CD4-positive, alpha-beta memory T cell (primary cell): ENCODE measurements at places on chromosomes 1 and 21. TPM values are rescaled to one million over a fixed set of nuclear protein-coding genes. Genes with fewer than 3 reads are reported as not detected.
A peak's percentile ranks its signal among the peaks of the same experiment; 100 is the strongest.

- no peak overlapping the region for H3K4me3 ChIP-seq
- H3K27ac ChIP-seq: no peak overlapping the region
- H3K36me3 ChIP-seq: no peaks in the 10 kb centered on the region
- no peaks in the 10 kb centered on the region for H3K27me3 ChIP-seq
Measured at GRCh38 chr1:6260433-6260934, 414 bp downstream of the GPR153 start.

GRCh38 chr1:167734841-167735240 lies 13.1 kb downstream of the MPZL1 start:
- no peak overlapping the region for H3K4me3 ChIP-seq
- H3K4me1 ChIP-seq: no peaks in the 10 kb centered on the region
- no peaks in the 10 kb centered on the region for H3K27me3 ChIP-seq
- no peak overlapping the region for H3K27ac ChIP-seq

DNA sequence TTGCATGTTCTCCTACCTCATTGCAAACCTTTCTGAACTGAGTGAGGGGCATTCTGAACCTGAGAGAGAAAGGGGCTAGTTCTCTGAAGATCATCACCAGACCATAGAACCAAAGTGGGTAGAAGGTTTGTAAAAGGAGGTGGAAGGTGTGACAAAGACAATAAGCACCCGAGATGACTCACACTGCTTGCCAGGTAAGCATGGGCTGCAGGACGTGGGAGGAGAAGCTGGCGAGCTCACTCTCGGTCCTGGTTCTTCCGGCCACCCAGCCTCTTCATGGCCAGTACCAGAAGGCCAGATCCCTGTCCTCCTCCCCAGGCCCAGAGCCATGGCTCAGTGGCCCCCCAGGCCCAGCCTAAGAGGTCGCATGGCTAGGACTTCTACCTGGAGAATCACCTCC lies 128.3 kb downstream of the TMEM53 start:
- no peaks in the 10 kb centered on the region for H3K36me3 ChIP-seq
- no peak overlapping the region for H3K27ac ChIP-seq
- H3K27me3 ChIP-seq: no peaks in the 10 kb centered on the region
- H3K4me1 ChIP-seq: no peaks in the 10 kb centered on the region

DNA sequence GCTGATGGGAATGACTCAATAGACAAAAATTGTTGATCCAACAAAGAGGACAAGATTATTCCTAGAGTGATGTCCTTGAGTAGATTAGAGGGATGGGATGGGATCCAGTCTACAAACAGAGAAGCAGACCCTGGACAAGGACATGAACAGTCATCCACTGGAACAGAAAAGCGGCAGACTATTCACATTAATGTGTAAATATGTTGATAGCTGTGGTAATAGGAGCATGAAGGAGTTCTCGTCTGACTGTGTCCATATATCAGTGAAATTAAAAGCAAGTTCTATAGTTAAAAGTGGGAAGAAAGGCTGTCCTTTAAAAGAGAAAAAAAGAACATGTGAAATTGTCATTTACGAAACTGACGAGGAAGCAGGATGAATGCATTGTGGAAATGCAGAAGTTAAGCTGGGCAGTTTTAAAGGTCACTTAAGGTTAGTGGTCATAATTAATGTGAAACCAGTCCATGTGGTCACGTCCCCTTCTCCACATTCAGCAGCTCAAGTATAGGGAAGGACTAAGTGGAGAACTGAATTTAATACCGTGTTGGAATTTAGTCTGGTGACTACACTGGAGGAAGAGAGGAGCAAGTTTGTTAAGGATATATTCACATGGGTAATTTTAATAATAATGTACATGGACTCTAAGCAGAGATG lies 62.1 kb downstream of the PIK3R3 start:
- H3K4me1 ChIP-seq: peaks cover 6% of the 10 kb centered on the region
- no peaks in the 10 kb centered on the region for H3K27me3 ChIP-seq
- DNase-seq: no peak
- H3K27ac ChIP-seq: no peak overlapping the region
- no peak overlapping the region for H3K4me3 ChIP-seq

DNA sequence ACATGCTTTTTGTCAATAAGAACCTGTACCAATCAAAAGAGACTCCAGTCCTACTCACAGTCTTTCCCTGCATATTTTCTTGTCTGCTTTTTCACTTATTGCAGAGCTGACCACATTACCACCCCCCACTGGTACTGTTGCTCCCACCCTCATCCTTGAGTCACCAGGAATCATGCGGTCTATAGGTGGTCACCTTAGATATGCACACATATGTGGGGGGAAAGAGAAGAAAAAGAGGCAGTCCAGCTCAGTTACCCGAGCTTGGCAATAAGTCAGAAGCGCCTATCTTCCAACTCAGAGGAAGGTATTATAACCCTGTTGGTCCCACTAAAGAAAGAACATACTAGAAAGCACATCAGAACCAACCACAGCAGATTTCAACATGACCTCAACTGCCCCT lies 119.2 kb downstream of the SMYD2 start:
- no peak overlapping the region for H3K27ac ChIP-seq
- no peak overlapping the region for H3K4me3 ChIP-seq
- no peaks in the 10 kb centered on the region for H3K36me3 ChIP-seq
- DNase-seq: no peak
- no peaks in the 10 kb centered on the region for H3K4me1 ChIP-seq

- no peaks in the 10 kb centered on the region for H3K4me1 ChIP-seq
- H3K4me3 ChIP-seq: no peak overlapping the region
- no peaks in the 10 kb centered on the region for H3K27me3 ChIP-seq
- no peak for DNase-seq
- no peaks in the 10 kb centered on the region for H3K36me3 ChIP-seq
Measured at GRCh38 chr21:34157521-34157920, 84.1 kb downstream of the MRPS6 start.

- H3K27ac ChIP-seq: no peak overlapping the region
- no peaks in the 10 kb centered on the region for H3K36me3 ChIP-seq
- no peak overlapping the region for H3K4me3 ChIP-seq
- H3K4me1 ChIP-seq: no peaks in the 10 kb centered on the region
Measured at GRCh38 chr1:41713557-41714327, 205.0 kb downstream of the HIVEP3 start.

- H3K27me3 ChIP-seq: no peaks in the 10 kb centered on the region
- no peak for DNase-seq
- no peak overlapping the region for H3K27ac ChIP-seq
- H3K4me3 ChIP-seq: no peak overlapping the region
- H3K4me1 ChIP-seq: no peaks in the 10 kb centered on the region
Measured at GRCh38 chr1:84632673-84633434, 57.4 kb downstream of the SSX2IP start.

GRCh38 chr1:69438056-69438795 lies 129.5 kb upstream of the LRRC7 start:
- no peak for DNase-seq
- no peaks in the 10 kb centered on the region for H3K36me3 ChIP-seq
- H3K4me3 ChIP-seq: no peak overlapping the region
- H3K27ac ChIP-seq: no peak overlapping the region
- no peaks in the 10 kb centered on the region for H3K4me1 ChIP-seq

- H3K4me1 ChIP-seq: no peaks in the 10 kb centered on the region
- H3K27ac ChIP-seq: no peak overlapping the region
- H3K27me3 ChIP-seq: no peaks in the 10 kb centered on the region
- no peak overlapping the region for H3K4me3 ChIP-seq
- no peak for DNase-seq
Measured at GRCh38 chr1:235532360-235532759, 28.1 kb upstream of the B3GALNT2 start.

GRCh38 chr1:47257224-47257623 lies 25.2 kb upstream of the TAL1 start:
- DNase-seq: no peak
- H3K4me3 ChIP-seq: no peak overlapping the region
- no peaks in the 10 kb centered on the region for H3K4me1 ChIP-seq
- no peaks in the 10 kb centered on the region for H3K36me3 ChIP-seq

DNA sequence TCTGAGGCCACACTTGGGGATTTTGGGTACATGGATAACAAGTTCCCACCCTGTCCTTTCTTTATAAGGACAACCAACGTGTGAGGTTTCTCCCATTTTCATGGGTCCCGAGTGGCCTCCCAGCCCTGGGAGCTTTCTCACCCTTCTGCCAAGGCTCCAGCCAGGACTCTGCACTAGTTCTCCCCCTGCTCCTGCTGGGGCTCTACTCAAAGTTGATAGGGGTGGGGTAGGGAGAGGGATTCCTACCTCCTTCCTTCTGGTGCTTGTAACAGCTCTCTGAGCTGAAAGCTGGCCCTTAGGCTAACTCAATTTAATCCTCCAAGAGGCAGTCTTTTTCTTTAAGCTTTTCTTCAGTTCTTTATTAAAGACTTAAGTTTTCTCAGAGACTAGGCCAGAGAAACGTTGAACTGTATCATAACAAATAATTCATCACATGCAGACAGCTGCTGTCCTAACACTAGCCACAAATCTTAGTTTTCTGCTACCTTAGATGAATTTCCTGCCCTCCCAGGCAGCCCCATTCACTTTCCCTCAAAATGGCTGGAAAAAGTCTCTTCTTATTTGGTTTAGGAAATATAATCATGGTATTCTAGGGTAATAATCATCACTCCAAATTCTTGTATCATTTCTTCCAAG lies 22.4 kb upstream of the DR1 start:
- no peaks in the 10 kb centered on the region for H3K36me3 ChIP-seq
- no peak overlapping the region for H3K27ac ChIP-seq
- no peak overlapping the region for H3K4me3 ChIP-seq
- H3K27me3 ChIP-seq: no peaks in the 10 kb centered on the region

DNA sequence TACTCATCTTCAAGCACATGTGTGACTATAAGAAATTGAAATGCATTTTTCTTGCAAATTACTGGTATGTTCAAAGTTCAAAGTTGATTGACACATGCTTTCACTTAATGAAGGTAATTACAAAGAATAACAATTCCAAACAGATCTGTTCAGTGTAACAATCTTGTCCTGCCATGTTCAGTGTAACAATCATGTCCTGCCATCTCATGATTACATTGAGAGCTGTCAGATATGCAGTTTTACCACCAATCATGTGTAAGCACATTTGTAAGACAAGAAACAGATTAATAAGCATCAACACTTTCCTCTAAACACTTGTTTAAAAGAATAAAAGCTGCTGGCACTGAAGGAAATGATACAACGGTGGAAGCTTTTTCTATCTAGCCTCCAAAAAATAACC lies 80.3 kb upstream of the ZNF281 start:
- DNase-seq: no peak
- H3K4me1 ChIP-seq: no peaks in the 10 kb centered on the region
- no peaks in the 10 kb centered on the region for H3K36me3 ChIP-seq
- no peak overlapping the region for H3K4me3 ChIP-seq

DNA sequence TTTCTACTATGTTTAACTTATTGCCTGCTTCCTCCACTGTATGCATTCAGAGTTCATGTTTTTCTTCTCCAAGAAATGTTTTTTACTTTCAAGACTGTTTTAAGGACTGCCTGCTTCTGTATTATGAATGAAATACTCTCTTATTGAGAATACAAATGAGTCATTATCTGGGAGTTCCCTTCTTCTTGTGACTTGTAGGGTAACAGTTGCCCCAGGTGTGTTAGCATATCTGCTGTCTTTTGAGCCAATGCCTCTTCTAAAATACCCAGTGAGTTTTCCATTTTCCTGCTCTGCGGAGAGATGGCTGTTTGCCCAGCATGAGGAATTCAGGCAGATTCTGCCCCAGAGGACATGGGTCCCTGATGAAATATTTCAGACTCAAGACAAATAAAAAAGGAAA lies 34.1 kb upstream of the ST6GALNAC5 start:
- no peak overlapping the region for H3K4me3 ChIP-seq
- no peaks in the 10 kb centered on the region for H3K36me3 ChIP-seq
- H3K27me3 ChIP-seq: no peaks in the 10 kb centered on the region
- no peak for DNase-seq
- peaks cover 3% of the 10 kb centered on the region for H3K4me1 ChIP-seq

DNA sequence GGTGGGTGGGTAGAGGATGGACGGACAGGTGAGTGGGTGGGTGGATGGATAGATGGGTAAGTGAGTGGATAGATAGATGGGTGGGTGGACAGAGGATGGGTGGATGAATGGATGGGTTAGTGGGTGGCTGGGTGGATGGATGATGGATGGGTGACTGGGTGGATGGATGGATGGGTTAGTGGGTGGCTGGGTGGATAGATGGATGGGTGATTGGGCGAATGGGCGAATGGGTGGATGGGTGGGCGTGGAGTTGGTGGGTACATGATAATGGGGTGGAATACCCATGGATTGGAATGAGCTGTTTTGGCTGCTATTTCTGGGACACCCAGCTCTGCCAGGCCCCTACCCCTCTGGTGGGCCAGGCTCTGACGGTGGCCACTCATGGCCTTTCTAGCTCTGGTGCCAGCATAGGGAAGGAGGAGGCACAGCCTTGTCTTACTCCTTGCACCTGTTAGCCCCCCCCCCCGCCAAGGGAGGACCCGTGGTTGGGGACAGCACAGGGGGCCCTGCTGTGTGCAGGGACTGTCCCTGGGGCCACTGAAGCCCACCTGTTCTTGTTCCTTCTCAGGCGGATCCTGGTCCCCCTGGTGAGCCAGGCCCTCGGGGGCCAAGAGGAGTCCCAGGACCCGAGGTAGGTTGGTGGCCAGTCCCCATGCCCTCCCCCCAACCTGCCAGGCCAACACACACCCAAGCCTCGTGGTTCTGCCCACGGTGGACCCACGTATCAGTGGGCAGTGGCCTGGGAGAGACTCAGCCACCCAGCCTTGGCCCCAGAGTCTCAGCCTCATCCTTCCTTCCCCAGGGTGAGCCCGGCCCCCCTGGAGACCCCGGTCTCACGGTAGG lies 26.4 kb downstream of the COL6A2 start:
- H3K27me3 ChIP-seq: no peaks in the 10 kb centered on the region
- peak; percentile 4 for DNase-seq
- H3K36me3 ChIP-seq: no peaks in the 10 kb centered on the region
- no peak overlapping the region for H3K4me3 ChIP-seq
- no peak overlapping the region for H3K27ac ChIP-seq

- no peak overlapping the region for H3K27ac ChIP-seq
- H3K4me1 ChIP-seq: no peaks in the 10 kb centered on the region
- no peaks in the 10 kb centered on the region for H3K27me3 ChIP-seq
- DNase-seq: no peak
Measured at GRCh38 chr21:15293240-15293639, 228.4 kb upstream of the NRIP1 start.

GRCh38 chr1:227944090-227944930 lies 3.4 kb downstream of the WNT9A start:
- H3K27ac ChIP-seq: no peak overlapping the region
- no peak overlapping the region for H3K4me3 ChIP-seq
- DNase-seq: no peak
- no peaks in the 10 kb centered on the region for H3K36me3 ChIP-seq
- peaks cover 18% of the 10 kb centered on the region for H3K4me1 ChIP-seq

DNA sequence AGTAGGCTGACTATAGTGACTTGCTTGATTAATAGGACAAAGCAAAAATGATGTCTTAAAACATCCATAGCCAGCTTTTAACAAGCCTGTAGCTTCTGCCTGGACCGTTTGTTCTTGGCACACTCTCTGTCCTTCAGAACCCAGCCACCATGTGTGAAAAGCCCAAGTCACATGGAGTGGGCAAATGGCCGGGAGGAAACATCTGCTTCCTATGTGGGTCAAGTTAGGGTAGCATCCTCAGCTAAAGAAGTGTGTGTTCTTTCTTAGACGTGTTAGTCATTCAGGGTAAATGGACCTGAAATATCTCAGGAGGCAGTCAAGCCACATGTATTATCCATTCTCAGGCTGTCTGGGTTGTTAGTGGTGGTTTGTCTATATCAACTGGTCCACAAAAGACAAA lies 23.4 kb downstream of the RD3 start:
- no peak overlapping the region for H3K4me3 ChIP-seq
- no peak overlapping the region for H3K27ac ChIP-seq
- peaks cover 4% of the 10 kb centered on the region for H3K4me1 ChIP-seq
- no peaks in the 10 kb centered on the region for H3K27me3 ChIP-seq
- H3K36me3 ChIP-seq: no peaks in the 10 kb centered on the region
- DNase-seq: no peak

CD52 gene
- total RNA-seq: 1,324 TPM

DNAJC6 gene
- 4.3 TPM for total RNA-seq

MR1 gene
- total RNA-seq: 31.8 TPM

BRDT gene
- total RNA-seq: not detected
